NCI-H1048 (cell line): ENCODE measurements at places on chromosomes 6 and 20.

DNA sequence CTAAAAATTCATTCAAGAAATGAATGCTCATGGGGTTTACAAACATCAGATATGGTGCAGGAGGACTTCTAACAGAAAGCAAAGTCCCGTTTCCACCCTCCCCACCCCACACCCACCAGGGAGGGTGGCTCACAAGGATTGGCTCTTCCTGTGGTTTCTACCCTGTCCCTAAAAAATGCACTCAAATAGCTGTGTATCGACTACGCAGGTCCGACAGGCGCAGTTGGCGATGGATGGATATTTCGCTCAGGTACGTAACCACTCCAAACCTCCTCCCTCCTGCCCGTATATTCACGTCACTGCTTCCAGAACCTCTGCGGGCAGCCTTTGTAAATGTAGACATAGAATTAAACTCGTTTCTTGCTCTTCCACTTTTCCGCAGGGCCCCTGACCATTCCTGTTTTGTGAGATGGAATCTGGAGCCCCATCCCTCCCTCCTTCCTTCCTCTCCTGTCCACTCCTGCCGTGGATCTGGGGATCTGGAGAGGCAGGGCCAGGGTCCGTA is 264.3 kb downstream of the BMP7 start:
- no peak for DNase-seq

GRCh38 chr6:169930799-169931198 is 179.4 kb downstream of the ERMARD start:
- DNase-seq, result no peak

GRCh38 chr20:6925744-6926278 is 158.3 kb downstream of the BMP2 start:
- DNase-seq, result no peak

DNA sequence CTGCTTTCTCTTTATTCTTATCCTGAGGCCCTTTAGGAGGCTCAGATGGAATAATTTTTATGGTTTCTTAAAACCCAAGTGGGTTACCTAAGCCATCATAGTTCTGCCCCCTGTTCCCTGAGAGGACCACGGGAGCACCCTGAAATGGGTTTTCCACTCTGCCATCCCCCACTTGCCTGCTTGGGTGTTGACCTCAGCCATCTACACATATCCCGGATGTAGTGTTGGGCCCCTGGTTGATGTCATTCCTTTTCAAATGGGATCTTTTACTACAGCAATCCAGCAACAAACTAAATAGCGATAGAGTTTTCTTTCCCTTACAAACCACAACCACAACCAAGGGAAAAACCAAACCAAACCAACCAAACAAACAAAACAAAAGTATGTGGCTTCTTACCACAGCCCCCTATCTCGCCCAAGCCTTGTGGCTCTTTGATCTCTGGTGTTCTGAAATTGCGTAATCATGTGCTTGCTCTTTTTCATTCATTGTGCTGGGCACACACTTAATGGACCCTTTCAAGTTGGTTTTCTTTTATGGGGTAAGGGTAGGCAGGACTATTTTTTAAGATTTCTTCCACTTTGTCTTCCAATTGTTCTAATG is 154.9 kb downstream of the ESR1 start:
- DNase-seq, result no peak

DNA sequence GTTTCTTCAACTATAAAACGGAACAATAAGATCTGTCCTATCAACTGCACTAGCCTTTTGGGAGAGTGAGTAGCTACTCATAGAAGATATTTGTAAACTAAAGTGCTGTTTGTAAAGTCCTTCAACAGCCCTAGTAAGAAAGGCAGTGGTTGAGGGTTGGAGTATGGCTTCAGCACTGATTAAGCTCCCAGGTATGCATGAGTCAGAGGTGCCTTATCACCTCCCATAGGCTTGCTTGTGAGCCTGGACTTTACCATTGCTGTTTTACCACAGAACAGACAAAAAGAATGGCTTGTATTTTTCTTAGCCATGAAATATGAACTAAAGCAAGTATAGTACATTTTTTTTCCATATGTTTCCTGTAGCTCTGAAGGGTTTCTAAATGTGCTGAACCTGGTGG is 44.1 kb downstream of the SAMD3 start:
- no peak for DNase-seq

- no peak for DNase-seq
These were observed 2.0 kb downstream of the TRAM2 start for GRCh38 chr6:52574709-52575501.

DNA sequence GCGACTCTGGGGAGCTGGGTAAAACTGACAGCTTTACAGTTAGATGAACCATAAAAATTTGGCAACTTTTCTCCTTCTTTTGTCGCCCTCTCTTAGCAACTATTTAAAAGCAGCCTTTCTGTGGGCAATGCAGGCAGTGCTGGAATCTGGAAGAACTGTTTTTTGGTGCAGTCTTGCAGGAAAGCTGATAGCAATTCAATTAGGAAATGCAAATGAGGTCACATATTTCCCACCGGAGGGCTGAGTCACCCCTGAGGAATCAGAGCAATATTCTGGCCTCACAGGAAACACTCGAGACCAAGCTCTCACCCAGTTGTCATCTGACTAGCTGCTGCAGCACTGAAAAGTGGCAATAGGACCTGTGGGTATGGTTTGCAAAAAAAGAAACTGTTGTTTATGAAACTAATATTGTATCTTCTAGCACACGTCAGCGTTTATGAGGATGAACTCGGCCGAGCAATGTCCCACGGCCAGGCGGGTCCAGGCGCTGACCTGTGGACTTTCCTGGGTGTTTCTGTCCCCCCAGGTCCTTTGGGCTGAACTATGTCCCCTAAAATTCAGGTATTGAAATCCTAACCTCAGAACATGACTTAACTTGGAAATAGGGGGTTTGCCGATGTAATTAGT is 312.3 kb downstream of the TAF4 start:
- DNase-seq, result no peak

- no peak for DNase-seq
These were observed 1.6 kb upstream of the ARMC2 start for GRCh38 chr6:108846628-108847027.

DNA sequence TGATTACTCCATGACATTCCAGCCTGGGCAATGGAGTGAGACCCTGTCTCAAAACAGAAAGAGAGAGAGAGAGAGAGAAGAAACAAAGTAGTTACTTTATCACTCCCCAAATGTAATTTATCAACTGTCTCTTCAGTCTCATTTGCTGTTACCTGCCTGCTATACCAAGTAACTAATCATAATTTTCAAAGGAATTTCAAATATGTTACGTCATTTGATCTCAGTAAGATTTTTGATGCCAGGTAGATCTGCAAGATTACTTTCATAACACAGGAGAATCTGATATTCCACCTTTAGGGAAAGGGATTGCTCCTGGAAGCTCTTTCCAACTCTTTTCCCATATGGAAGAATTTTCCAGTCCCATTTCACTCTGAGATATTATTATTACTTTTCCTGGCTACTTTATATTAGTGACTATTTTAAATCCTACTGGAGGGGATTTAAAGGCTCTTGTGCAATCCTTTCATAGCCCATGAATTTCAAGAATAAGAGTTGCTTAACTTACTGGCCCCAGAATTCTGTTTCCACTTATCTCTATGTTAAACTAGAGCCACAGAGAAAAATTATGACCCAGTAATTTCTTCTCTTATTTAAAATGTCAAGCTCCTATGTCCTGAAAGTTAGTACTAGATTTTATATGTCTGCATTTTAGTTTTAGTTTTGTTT is 390.2 kb upstream of the FLRT3 start:
- DNase-seq, result no peak

GRCh38 chr6:37021356-37022129 is 16.1 kb downstream of the FGD2 start:
- no peak for DNase-seq

DNA sequence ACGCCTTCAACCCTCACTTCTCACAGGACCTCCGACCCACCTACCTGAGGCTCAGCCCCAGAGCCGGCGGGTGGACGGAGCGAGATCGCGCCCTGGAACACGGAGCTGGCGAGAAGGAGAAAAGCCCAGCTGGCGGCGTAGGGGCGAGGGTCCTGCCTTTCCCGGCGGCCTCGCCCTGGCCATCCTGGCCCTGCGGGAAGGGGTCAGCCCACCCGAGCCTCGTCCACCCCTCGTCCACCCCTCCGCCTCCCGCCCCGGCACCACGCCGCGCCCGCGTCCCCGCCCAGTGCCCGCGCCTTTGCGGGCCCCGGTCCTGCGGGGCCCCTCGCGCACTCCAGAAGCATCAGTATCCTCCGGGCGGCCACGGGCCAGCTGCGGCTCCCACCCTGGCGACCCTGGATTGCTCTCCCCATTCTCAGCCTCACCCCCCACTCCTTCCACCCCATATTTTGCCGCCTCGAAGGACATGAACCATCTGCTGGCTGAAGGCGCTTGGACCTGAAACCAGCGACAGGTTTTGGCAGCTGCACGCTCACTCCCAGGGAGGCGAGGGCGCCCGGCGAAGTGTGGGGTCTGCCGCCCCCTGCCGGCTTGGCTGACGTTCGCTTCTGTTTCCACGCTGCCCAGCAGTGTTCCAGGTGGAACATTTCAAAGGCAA is 65.1 kb downstream of the PLG start:
- no peak for DNase-seq

- DNase-seq, result no peak
These were observed 3.6 kb upstream of the CDKN1A start for GRCh38 chr6:36674942-36675341.

GRCh38 chr6:13418844-13419243 is 68.6 kb downstream of the GFOD1 start:
- DNase-seq, result no peak

- no peak for DNase-seq
These were observed 42.6 kb downstream of the DSTN start for GRCh38 chr20:17612287-17612991.

DNA sequence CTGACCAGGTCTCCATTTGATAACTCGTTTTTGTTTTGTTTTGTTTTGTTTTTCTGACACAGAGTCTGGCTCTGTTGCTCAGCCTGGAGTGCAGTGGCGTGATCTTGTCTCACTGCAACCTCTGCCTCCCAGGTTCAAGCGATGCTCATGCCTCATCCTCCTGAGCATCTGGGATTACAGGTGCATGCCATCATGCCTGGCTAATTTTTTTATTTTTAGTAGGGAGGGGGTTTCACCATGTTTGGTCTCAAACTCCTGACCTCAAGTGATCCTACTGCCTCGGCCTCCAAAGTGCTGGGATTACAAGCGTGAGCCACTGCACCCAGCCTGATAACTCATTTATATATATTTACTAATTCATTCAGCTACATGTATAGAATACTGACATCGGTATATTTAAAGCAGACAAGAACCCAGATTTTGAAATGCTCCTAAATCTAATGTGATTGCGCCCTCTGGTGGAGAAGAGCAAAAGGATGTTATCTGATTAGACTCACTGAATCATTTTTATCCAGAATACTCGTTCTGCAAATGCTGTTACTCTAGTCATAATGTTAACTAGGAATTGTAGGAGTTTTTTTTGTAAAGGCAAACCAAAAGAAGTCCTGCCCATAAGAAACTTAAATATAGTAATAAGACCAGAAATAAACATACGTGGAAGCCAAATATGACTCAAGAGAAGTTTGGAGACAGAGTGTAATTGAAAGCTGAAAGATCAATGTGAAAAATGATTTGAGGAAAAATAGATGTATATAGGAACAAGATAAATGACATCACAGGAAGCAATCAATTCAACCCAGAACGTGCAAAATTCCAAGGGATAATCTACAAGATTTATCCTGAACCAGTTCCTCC is 5.3 kb upstream of the COL12A1 start:
- DNase-seq, result peak; percentile 21

GRCh38 chr6:113414511-113414910 is 442.6 kb upstream of the MARCKS start:
- DNase-seq, result no peak

- DNase-seq, result no peak
These were observed 63.0 kb downstream of the FAM229B start for GRCh38 chr6:112150363-112150762.

DNA sequence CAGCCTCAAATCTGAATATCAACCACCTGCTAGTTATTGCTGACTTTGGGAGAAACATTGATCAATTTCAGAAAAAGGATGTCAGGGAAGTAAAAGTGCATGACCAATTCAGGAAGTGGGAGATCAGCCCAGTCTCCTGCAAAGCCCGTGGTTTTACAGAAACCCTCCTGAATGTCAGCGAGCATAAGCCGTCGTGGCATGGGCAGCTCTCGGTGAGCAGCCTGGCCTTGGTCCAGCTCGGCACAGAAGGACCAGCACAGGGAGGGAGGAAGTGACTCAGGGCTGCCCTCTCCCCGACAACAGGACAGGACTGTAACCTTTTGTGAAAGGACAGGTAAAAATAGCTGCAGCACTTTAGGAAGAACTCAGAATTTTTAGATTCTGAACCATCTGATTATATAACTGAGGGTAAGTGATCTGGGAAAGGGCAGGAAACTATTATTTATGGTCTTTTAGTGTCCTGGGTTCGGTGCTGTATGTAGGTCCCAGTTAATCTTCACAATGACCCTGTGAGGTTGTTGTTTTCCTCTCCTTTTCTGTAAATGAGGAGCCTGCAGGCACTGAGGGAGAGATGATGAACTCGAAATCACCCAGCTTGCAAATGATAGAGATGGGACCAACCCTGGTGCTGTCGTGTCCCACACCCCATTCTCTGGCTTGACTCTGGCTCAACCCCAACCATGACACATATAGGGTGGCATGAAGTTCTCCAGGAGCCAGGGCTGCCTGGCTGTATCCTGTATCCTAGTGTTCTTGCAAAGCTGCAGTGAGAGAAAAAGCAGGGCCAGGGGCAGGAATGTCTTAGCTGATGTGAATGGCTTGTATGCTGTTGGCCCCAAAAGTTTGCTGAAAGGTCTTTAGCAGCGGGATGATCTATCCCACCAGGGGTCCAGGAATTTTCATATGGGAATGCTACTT is 37.6 kb downstream of the NRN1 start:
- no peak for DNase-seq

DNA sequence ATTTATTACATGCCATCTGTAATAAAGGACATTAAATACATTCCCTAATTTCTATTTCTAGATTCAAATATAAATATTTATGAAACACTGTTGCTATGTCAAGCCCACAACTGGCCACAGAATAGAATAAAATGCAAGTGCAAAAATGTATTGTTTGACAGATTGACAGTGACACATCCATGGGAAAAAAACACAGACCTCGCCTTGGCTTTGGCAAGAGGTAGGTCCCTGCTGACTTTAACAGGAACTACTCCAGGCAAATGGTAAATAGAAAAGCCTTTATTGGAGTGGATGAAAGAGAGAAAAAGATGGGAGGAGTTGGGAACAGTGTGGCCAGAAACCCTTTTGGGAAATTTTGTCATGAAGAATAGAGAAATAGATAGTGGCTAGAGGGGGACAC is 622.9 kb downstream of the UTRN start:
- DNase-seq, result no peak

DNA sequence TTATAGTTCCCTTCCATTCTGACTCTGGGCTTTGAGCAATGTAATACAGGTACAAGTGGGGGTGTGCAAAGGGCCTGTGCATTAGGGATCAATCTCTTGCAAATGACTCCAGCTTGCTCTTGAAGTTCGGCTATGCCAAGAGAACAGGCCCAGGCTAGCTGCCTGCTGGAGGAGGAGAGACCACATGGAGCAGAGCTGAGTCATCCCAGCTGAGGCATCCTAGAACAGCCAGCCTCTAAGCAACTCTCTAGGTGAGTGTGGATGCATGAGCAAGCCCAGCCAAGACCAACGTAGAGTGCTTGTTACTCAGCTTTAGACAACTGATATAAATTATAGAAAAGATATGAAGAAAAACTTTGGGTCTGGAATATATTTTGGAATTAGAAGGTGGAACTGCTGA is 47.6 kb upstream of the RBM24 start:
- no peak for DNase-seq
